Stimulated activated CD4-positive, alpha-beta T cell treated with anti-CD3 and anti-CD28 coated beads, Interleukin-1b, Interleukin-23, amount 100 ng/mL, for 1 hour (primary cell): ENCODE measurements at places on chromosomes 12 and 14.

DNA sequence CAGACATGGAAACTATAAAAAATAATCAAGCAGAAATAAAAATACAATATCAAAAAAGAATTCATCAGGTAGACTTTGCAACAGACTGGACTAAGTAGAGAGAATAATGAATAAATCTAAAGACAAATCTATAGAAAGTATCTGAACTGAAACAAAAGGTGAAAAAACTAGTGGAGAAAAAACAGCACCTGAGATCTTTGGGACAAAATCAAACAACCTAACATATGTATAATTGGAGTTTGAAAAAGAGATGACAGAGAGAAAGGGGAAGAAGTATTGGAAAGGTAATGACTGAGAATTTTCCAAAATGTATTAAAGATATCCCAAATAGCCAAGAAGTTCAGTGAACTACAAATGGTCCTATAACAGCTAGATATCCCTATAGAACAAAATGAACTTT is 245.4 kb downstream of the IPO8 start:
- DNase-seq, result no peak

GRCh38 chr12:122944605-122945592 is 21.4 kb downstream of the ABCB9 start:
- DNase-seq, result no peak

DNA sequence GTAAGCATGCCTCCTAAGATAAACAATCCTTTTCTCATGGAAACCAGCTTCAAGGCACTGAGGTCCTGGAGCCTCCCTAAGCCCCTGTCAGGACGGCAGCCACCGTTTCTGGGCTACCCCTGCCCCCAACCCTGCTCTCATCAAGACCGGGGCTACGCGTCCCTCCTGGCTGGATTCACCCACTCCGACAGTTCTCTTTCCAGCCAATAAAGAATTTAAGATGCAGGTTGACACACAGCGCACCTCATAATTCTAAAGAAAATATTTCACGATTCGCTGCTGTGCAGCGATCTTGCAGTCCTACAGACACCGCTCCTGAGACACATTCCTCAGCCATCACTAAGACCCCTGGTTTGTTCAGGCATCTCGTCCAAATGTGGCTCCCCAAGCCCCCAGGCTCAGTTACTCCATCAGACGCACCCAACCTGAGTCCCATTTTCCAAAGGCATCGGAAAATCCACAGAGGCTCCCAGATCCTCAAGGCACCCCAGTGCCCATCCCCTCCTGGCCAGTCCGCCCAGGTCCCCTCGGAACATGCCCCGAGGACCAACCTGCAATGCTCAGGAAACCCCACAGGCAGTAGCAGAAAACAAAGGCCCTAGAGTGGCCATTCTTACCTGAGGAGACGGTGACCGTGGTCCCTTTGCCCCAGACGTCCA is 336.3 kb downstream of the TMEM121 start:
- DNase-seq, result no peak

DNA sequence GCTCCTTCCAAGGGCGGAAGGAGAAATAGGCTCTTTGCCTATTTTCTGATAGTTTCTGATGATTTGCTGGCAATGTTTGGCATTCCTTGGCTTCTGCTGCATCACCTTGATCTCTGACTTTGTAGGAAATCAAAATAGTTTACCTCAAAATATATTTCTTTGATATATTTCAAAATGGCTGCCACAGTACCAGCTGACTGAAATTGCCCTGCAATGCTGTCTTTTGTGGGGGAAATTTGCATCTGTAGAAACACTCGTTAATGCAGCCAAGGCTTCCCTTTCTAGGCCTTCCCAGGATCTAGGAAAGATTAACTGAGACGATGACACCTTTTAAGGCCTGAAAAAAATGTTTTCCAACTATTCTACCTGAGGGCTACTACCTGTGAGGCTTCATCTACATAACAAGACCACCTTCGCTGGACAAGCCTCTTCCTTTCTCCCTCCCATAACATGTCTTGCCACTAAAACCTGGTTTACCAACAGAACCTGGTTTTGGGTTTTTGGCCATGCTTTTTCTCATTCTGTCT is 212.8 kb upstream of the SSTR1 start:
- no peak for DNase-seq

GRCh38 chr12:73547421-73547820 is 990.2 kb upstream of the ATXN7L3B start:
- no peak for DNase-seq

DNA sequence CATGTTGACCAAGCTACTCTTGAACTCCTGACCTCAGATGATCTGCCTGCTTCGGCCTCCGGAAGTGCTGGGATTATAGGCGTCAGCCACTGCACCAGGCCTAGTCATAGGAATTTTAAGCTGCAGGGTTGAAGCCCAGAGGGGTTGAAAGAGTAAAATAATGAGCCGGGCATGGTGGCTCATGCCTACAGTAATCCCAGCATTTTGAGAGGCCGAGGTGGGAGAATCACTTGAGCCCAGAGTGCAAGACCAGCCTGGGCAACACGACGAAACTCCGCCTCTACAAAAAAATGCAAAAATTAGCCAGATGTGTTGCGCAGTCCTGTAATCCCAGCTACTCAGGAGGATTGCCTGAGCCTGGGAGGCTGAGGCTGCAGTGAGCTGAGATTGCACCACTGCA is 69.6 kb downstream of the GALNT8 start:
- no peak for DNase-seq

DNA sequence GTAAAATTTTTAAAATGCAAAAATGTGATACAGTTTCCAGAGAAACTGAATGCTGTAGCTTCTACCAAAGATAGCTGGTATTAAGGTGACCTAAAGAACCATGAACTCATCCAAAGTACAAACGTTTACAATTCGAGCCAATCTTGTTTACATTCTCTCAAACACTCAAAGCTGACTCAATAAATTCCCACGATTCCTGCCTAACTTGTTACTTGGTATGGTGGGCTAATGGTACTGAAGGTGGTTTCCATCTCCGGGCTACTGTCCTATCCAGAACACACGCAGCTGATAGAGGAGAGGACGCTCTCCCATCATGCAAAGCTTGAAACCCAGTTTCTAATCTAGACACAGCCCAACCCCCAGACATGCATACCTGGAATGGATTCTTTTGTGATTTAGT is 31.5 kb downstream of the RAD9B start:
- DNase-seq, result no peak

- no peak for DNase-seq
Observed at GRCh38 chr14:94001016-94001415, 3.9 kb downstream of the CCDC197 start.

- no peak for DNase-seq
Observed at GRCh38 chr14:57323721-57324120, 55.0 kb downstream of the AP5M1 start.

DNA sequence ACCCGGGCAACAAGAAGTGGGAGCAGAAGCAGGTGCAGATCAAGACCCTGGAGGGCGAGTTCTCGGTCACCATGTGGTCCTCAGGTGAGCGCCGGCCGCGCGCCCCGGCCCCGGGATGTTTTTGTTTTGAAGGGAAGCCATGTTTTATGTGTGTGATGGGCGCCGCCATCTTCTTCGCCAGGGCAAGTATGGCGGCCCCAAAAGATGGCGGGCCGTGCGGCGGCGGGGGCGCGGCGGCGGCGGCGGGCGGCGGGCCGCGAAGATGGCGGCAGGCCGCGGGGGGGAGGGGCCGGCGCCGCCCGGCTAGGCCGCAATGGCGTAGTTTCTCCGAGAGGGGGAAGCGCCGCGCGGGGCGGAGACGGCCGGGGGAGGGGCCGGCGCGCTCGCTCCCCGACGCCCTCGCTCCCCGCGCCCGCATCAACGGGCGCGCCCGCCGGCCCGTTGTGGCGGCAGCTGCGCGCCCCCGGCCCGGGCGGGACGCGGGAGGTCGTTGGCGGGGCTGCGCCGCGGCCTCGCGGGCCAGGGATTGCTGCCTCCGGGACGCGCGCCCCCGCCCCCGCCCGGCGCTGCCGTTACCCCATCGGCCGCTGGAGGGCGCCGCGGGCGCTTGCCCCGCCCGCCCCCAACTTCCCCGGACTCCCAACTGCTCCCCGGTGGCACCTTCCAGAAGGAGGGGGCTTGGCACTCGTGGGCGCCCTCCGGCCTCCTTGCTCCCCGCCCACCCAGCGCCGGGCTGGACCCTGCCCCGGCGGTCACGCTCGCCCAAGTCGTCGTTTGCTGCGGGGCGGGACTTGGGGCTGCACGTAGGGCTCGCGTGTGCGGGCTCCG is 1.1 kb downstream of the YY1 start:
- DNase-seq, result peak; percentile 73

- no peak for DNase-seq
Observed at GRCh38 chr14:29352706-29353080, 575.0 kb downstream of the PRKD1 start.

DNA sequence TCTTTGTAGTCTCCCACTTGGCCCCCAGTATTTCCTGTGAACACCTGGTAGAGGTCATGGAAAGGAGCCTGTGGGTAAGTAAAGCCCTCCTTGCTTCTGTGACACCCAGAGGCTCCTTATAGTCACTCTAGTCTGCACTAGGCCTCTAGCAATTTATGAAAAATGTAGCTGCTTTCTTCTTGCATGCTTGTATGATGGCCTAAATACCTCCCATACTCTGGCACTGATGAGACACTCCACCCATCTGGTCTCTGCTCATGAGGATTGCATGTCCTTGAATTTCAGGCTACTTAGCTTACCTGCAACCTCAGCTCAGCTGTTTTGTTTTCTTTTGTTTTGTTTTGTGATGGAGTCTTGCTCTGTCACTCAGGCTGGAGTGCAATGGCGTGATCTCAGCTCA is 4.6 kb upstream of the A2ML1 start:
- DNase-seq, result no peak

DNA sequence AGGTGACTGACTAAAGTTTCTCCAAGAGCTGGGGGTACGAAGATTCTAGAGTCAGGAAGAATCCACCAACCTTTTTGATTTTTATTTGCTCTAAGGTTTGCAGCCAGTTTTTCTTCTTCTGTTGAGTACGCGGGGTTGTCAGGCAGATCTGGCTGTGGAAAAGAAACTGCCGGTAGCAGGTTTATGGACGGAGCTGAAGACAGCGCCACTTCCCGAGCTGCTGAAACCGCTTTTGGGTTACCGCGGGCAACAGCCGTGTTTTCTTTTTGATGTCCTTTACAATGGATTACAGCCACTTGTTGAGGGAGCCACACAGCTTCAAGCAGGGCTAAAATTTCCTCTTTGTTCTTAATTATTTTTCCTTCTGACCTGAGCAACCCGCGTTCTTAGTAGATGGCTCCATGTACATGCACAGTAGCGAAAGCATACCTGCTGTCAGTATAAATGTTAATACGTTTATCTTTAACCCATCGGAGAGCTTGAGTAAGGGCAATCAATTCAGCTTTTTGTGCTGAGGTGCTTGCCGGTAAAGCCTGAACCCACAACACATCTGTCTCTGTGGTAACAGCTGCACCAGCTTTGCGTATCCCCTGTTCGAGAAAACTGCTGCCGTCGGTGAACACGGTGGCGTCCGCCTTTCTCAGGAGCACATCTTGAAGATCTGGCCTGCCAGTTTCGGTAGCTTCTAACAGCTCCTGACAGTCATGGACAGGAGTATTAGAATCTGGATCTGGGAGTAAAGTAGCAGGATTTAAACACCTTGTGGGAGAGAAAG is 674.3 kb downstream of the TMEM121 start:
- no peak for DNase-seq

DNA sequence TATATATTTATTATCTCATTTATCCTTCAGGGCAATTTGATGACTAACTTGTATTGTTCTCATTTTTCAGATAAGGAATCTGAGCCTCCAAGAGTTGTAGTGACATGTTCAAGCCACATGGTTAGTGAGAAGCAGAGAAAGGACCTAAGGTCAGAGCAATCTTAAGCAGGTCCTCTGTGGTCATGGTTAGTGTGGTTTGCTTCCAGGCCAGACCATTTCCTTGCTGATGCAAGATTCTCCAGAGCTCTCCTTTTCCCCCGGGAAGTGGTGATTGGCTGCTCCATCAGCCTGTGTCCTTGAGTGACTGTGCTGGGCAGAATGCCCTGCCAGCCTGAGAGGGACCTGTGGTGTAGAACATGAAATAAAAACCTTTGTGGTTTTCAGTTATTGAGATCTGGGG is 141.3 kb downstream of the KTN1 start:
- no peak for DNase-seq

DNA sequence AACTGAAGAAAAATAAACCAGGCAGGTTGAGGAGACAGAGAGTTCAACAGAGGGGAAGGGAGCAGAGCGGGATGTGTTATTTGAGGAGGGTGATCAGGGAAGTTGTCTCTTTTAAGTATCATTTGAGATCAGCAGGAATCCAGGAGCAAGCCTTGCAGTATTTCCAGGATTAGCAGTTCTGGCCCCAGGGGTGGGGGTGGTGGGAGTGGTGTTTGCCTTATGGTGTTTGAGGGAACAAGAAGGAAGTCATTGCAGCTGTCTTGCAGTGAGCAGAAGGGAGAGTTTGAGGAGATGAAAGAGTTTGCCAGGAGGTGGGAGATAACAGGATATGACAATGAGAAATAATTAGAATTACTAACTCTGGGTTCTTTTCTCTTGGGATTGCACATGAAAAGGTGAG is 418.6 kb downstream of the NELL2 start:
- no peak for DNase-seq

- no peak for DNase-seq
Observed at GRCh38 chr14:93006567-93007051, 83.7 kb downstream of the CHGA start.

DNA sequence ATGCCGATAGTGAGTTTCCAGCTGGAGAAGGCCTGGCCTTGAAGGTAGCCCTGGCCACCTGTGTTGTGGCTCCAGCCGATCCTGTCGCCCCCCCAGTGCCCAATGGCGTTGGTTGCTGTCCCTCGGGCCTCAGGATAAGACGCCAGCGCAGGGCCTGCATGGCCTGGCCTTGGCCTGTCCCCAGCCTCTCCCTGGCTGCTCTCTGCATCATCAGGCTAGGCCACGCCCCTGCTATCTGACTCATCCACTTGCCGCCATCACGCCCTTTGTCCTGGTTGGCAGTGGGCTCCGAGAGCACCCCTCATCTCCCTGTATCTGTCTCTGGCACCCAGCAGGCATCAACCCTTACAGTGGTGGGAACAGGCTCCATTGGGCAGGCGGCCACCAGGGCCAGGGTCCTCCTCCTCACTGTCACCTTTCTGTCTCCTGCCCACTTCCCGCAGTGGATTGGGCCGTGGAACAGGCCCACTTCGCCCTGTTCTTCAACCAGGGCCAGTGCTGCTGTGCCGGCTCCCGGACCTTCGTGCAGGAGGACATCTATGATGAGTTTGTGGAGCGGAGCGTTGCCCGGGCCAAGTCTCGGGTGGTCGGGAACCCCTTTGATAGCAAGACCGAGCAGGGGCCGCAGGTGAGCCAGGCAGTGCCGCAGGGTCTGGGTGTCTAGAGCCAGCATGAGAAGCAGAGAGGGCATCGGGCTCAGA is 25.6 kb downstream of the ALDH2 start:
- no peak for DNase-seq

DNA sequence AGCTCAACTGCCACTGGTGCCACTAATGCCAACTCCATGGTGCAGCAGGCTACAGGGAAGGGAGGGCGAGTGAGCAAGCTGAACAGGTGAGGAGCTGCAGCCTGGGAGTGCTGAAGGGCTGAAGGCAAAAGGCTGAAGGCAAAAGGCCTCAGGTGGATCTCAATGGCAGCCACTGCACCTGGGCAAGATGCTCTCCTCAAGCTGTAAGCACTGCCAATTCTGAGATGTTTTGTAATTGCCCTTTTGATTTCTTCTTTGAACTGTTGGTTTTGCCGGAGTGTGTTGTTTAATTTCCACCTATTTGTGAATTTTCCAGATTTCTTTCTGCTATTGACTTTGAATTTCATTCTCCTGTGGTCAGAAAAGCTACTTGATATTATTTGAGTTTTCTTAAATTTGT is 97.6 kb downstream of the PIK3C2G start:
- DNase-seq, result no peak

- no peak for DNase-seq
Observed at GRCh38 chr12:31845613-31846322, 113.4 kb upstream of the RESF1 start.
